Activated T-cell treated with anti-CD3 and anti-CD28 coated beads, Interleukin-2, amount 50 U/mL, for 72 hours (primary cell): ENCODE measurements at places on chromosomes 13 and 19. TPM values are rescaled to one million over a fixed set of nuclear protein-coding genes. Genes with fewer than 3 reads are reported as not detected.
A peak's percentile ranks its signal among the peaks of the same experiment; 100 is the strongest.

FSD1 gene
- total RNA-seq = 17.1 TPM

TMEM150B gene
- not detected for total RNA-seq

CNN1 gene
- total RNA-seq = not detected

SLC7A9 gene
- 0.28 TPM for total RNA-seq

NEK3 gene
- total RNA-seq = 14.4 TPM

PLIN4 gene
- total RNA-seq = 0.12 TPM

JAK3 gene
- 235 TPM for total RNA-seq

- no peaks in the 10 kb centered on the region for H3K4me1 ChIP-seq
- H3K27me3 ChIP-seq = no peaks in the 10 kb centered on the region
Measured at GRCh38 chr13:52141299-52141698, 12.4 kb upstream of the NEK5 start.

DNA sequence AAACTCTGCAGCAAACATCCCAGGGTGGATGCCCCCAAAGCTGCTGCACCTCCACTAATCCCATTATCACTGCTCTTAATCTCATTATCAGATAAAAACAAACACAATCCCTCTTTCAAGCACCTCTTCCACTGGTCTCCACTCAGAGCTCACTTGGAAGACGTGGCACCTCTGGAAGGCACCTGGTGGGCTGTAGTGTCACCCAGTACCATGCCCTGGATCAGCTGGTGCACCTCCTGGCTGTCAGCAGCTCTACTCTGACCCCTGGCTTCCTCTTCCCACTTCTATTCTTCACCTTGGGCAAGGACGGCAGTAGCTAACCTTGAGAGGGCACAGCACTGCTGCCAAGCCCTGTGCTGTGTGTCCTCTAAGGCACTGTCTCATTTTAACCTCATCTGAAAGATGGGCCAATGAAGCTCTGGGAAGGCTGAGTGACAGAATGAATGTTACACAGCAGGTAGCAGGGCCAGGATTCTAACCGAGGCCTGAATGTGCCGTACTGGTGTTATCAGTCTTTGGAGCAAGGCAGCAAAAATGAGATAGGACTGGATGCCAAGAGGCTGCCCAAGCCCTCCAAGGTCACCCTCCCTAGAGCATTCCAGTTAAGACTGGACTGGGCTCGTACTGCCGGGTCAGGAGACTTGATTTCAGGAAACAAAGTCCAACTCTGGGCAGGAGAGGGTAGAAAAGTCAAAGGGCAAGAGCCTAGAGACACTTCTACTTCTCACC is 7.4 kb downstream of the BRD4 start:
- peaks cover 3% of the 10 kb centered on the region for H3K36me3 ChIP-seq
- H3K27ac ChIP-seq = peak overlapping the region; percentile 53
- H3K27me3 ChIP-seq = no peaks in the 10 kb centered on the region
- H3K4me3 ChIP-seq = peak overlapping the region; percentile 30

DNA sequence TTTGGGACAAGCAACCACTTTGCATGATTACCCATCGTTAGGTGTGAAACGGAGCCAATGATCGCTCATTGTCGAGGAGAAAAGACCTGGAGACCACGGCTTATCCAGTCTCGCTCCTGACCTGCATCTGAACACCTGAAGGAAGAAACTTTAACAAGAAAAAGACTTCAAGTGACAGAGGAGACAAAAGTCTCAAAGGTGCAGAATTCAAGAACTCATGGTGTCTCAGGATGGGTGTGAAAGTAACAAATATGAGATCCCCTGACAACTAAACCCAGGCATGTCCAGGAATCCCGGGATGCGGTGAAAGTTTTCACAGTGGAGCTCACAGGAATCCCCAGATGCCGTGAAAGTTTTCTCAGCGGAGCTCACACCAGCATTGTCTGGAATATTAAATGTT is 6.3 kb upstream of the ATP11A start:
- no peak for DNase-seq
- no peaks in the 10 kb centered on the region for H3K36me3 ChIP-seq
- H3K27me3 ChIP-seq = no peaks in the 10 kb centered on the region

DNA sequence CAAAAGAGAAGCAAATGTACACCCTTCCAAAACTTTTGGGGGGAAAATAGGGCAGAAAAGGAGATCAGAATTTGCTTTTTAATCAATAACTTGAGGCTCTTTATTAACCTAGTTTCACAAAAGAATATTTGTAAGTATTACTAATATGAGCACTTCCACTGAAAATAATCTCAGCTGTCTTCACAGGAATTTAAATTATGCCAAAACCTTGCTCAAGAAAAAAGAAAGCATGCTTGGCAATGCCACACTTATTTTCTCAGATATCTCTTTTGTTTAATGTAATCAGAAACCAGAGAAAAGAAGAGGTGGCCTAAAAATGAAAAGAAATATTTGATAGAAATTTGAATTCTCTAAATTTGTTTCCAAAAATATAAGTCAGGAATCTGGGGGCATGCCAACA is 234.9 kb upstream of the GPC6 start:
- no peak overlapping the region for H3K4me3 ChIP-seq
- H3K36me3 ChIP-seq = no peaks in the 10 kb centered on the region
- no peaks in the 10 kb centered on the region for H3K27me3 ChIP-seq
- DNase-seq = no peak

GRCh38 chr19:1920644-1921043 is 15.4 kb downstream of the ADAT3 start:
- H3K27ac ChIP-seq = no peak overlapping the region
- no peaks in the 10 kb centered on the region for H3K27me3 ChIP-seq
- no peak overlapping the region for H3K4me3 ChIP-seq

DNA sequence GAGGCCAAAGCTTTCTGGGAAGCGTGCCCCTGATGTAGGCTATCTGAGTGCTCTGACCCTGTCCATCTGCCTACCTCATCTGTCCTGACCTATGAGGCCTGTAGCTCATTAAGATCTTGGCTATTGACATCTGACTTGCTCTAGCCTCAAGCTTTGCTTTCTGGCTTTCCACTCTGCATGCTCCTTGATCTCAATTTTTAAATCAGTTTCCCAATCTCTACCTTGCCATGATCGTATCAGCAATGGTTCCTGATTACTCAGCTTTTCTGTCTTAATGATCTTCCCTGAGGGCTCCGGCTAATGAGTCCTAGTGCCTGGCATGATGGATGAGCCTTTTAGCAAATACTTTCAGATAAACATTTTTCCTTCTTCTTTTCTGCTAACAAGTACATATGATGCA is 262.0 kb downstream of the NDFIP2 start:
- no peaks in the 10 kb centered on the region for H3K4me1 ChIP-seq
- H3K27me3 ChIP-seq = no peaks in the 10 kb centered on the region
- no peaks in the 10 kb centered on the region for H3K36me3 ChIP-seq

DNA sequence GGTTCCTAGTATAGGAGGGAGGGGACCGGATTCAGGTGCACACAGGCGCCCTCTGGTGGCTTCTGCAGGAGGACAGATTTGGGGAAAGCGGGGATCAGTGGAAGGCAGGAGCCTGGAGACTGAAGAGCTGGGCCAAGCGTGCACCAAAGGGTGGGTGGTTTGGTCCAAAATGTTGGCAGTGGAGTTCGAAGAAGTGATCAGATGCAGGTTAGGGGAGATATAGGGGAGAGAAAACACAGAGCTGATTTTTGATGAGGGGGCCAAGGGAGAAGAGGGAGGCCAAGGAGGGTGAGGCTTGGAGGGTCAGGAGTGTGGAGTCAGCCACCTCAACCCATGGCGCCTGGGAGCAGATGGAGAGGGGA is 6.8 kb upstream of the CARM1 start:
- DNase-seq = peak; percentile 85
- H3K27me3 ChIP-seq = no peaks in the 10 kb centered on the region
- no peak overlapping the region for H3K27ac ChIP-seq
- H3K36me3 ChIP-seq = no peaks in the 10 kb centered on the region
- peaks cover 21% of the 10 kb centered on the region for H3K4me1 ChIP-seq

DNA sequence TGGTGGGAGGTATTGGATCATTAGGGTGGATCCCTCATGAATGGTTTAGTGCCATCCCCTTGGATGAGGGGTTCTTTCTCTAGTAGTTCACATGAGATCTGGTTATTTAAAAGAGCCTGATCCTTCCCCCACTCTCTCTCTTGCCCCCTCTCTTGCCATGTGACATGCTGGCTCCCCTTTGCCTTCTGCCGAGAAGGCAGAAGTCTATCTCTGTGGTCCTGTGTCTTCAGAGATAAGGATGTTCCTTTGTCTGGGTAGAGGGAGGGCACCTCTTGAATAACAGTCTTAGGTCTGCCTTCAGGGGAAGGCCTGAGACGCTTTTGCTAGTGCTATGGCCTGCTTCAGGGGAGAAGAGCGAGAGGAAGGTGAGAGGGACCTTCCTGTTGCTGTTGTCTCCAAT is 2.0 kb upstream of the ZDHHC20 start:
- peaks cover 26% of the 10 kb centered on the region for H3K4me1 ChIP-seq
- no peak for DNase-seq
- no peak overlapping the region for H3K4me3 ChIP-seq

DNA sequence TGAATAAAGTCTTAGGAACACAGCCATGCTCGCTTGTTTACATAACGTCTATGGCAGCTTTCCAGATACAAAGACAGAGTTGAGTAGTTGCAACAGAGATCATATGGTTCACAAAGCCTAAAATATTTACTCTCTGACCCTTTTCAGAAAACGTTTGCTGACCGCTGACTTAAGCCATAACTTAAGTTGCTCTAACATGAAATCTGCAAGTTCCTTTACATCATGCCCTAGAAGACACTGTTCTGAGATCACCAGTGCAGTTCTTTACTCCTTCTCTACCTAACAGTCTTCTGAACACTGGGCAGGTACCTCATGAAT is 166.4 kb downstream of the DCLK1 start:
- DNase-seq = no peak
- H3K27me3 ChIP-seq = no peaks in the 10 kb centered on the region
- H3K36me3 ChIP-seq = no peaks in the 10 kb centered on the region
- H3K4me1 ChIP-seq = no peaks in the 10 kb centered on the region
- H3K27ac ChIP-seq = no peak overlapping the region

DNA sequence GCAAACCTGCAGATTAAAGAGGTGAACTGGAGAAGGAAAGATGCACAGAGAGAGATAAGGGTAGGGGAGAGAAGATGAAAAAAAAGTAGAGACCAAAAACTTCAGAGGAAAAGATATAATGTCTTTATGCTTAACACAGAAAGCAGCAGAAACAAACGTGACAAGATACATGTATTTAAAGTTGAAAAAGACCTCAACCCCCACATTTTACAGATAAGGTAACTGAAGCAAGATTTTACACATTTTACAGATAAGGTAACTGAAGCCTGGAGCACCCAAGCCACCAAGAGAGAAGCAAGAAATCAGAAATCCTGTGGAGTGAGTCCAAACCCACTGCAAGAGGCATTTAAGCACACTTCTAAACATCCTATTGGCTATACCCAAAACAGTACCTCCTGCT is 185.3 kb downstream of the TBC1D4 start:
- peaks cover 1% of the 10 kb centered on the region for H3K36me3 ChIP-seq
- peak overlapping the region; percentile 84 for H3K27ac ChIP-seq
- no peaks in the 10 kb centered on the region for H3K27me3 ChIP-seq
- peak overlapping the region; percentile 56 for H3K4me3 ChIP-seq
- peaks cover 52% of the 10 kb centered on the region for H3K4me1 ChIP-seq

GRCh38 chr13:41720839-41721561 is 239.9 kb downstream of the VWA8 start:
- H3K27ac ChIP-seq = no peak overlapping the region
- H3K36me3 ChIP-seq = no peaks in the 10 kb centered on the region
- no peak overlapping the region for H3K4me3 ChIP-seq
- no peak for DNase-seq
- H3K27me3 ChIP-seq = no peaks in the 10 kb centered on the region

GRCh38 chr13:29619995-29620394 is 24.5 kb upstream of the SLC7A1 start:
- DNase-seq = no peak
- no peak overlapping the region for H3K27ac ChIP-seq
- peaks cover 43% of the 10 kb centered on the region for H3K27me3 ChIP-seq
- peaks cover 1% of the 10 kb centered on the region for H3K36me3 ChIP-seq

GRCh38 chr13:46211483-46212351 is at the start of gene LRRC63:
Gene LRRC63 (plus strand): TSS chr13:46211928. CDS start chr13:46213035, 1,107 bp downstream.
- peak within 1 kb of the TSS; percentile 81 for H3K27ac ChIP-seq
- DNase-seq = peak; percentile 89
- H3K36me3 ChIP-seq = peaks cover 2% of the 10 kb centered on the region

DNA sequence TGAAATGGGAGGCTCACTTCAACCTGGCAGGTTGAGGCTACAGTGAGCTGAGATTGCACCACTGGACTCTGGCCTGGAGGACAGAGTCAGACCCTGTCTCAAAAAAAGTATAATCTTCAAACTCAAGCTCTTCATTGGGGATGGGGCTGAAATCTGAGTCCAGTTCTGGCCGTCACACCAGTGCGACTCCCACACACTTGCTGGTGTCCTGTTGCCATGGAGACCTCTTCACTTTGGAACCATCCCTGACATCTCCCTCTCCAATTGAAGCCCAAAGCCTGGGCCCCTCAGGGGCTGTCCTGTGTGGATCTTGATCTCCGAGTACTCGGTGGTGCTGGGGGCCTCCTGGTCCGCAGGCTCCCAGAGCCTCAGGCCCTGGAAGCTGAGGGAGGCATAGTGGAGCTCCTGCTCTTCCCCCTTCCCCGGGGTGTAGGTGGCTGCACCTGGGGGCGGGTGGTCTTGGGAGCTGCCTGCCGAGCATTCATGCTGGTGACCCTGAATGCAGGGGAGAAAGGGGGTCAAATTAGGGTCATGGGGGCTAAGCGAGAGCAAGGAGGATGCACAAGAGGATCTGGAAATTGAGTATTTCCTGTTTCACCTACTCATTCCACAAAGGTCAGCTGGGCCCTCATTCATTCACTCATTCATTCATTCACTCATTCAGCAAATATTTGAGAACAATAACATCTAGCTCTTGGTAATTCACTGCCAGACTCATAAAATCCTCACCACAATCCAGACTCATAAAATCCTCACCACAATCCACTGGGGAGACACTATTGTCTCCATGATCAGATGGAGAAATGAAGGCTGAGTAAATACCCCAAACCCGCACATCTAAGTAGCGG is 11.0 kb downstream of the SIGLEC11 start:
- H3K27me3 ChIP-seq = peaks cover 20% of the 10 kb centered on the region
- DNase-seq = no peak
- no peak overlapping the region for H3K27ac ChIP-seq
- H3K36me3 ChIP-seq = no peaks in the 10 kb centered on the region
- H3K4me3 ChIP-seq = no peak overlapping the region
- peaks cover 3% of the 10 kb centered on the region for H3K4me1 ChIP-seq

GRCh38 chr13:57629821-57630235 is 1.7 kb upstream of the PCDH17 start:
- H3K4me1 ChIP-seq = peaks cover 32% of the 10 kb centered on the region
- H3K36me3 ChIP-seq = peaks cover 10% of the 10 kb centered on the region
- no peak overlapping the region for H3K27ac ChIP-seq
- H3K27me3 ChIP-seq = peaks cover 65% of the 10 kb centered on the region
- peak; percentile 44 for DNase-seq

DNA sequence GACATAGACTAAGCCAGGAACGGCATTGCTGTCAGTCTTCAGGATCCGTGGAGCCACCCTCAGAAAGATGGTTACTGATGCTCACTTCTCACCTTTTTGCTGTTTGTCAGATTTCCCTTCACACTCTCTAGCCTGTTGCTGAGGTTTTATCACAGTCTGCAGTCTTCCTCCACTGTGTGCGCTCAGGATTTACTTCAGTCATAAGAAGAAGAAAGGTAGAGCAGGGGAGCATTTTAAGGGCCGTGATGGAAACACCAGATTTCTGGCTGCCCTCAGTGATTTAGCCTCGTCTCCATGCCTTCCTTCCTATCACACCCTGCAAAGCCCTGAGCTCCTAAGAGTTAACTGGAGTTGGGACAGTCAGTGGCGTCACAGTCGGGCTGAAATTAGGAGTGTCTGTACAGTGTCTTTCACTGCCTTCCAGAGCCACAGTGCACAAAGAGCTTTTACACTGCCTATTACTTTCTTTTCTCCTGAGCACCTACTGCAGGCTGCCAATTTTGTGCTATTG is 60.0 kb upstream of the GPR183 start:
- peaks cover 97% of the 10 kb centered on the region for H3K4me1 ChIP-seq
- no peaks in the 10 kb centered on the region for H3K27me3 ChIP-seq
- peak overlapping the region; percentile 99 for H3K27ac ChIP-seq

- no peak for DNase-seq
- no peak overlapping the region for H3K27ac ChIP-seq
- peaks cover 6% of the 10 kb centered on the region for H3K4me1 ChIP-seq
- no peaks in the 10 kb centered on the region for H3K36me3 ChIP-seq
- peaks cover 6% of the 10 kb centered on the region for H3K27me3 ChIP-seq
Measured at GRCh38 chr13:21898459-21898858, 227.6 kb downstream of the FGF9 start.
